ENCODE measurements at places on chromosomes 2 and 18.

DNA sequence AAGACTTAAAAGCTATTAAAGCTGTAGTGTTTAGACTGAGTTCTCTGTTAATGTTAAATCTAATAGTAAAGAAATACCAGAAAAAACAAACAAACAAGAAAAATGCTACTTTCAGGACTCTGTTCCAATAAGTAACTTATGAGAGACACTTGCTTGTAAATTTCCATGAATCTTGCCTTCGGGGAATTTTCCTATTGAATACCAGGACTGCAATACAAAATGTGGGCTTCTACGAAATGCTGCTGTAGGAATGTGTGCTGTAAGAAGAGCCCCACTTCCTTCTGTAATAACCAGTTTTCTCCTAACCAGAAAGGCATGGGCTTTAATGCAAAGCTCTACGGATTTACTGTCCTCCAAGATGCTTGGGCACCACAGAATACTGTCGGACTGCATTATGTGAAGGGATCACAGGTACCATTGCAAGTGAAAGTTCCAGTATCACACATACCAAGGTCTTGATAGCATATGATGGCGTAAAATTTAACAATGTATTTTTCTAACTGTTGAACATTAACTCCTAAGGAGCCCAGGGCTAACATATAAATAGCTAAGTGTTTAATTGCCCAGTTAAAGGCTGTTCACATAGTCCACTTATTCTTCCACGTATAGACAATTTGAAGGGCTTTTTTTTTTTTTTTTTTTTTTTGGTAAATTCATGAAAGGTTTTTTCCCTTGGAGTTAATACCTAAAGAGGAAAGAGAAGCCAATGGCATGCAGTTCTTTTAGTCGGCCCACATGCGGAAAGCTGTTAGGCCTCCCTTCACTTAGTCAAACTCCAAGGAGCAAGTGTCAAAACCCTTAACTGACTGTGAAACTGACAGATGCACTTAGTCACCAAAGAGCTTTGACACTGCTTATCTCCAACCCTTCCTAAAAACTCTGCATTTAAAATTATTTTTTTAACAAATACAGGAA, 564.0 kb upstream of the POU3F3 start:
- DNase-seq = no peak

DNA sequence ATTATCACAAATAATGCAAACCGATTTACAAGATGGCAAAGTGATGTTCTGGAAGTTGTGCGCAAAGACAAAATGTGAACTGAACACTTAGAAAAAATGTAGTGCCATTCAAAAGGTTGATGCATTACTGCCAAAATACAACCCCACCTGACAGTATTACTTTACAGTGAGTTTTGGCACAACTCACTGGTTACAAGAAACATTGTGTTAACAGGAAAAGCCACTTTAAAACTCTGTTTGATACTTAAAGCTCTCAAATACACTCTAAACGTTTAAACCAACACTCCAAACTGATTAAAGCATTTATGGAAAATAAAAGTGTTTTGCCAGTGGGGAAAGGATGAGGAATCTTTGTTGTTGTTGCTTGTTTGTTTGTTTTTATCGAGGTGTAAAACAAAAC, 173.4 kb upstream of the SATB2 start:
- no peak for DNase-seq

- no peak for DNase-seq
Measured at GRCh38 chr18:10133516-10133915, 219.7 kb downstream of the VAPA start.

GRCh38 chr2:40844353-40845277, 392.7 kb upstream of the SLC8A1 start:
- DNase-seq = no peak

DNA sequence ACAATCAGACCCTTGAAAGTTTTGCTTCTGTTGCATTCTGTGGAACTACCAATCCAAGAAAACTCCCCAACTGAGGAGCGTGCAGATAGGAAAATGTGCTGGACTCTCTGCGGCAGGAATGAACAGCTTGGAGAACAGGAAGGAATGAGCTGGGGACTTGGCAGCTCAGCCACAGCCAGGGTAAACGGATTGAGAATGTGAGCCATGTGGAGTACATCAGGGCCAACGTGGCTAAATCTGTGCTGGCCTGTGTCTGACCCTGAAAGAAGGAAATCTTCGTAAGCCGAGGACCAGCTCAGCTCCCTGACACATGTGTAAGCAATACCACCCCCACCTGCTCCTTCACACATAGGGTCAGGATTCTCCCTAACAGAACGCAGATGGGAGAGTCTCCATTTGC, 1023.7 kb downstream of the BCL11A start:
- DNase-seq = no peak

DNA sequence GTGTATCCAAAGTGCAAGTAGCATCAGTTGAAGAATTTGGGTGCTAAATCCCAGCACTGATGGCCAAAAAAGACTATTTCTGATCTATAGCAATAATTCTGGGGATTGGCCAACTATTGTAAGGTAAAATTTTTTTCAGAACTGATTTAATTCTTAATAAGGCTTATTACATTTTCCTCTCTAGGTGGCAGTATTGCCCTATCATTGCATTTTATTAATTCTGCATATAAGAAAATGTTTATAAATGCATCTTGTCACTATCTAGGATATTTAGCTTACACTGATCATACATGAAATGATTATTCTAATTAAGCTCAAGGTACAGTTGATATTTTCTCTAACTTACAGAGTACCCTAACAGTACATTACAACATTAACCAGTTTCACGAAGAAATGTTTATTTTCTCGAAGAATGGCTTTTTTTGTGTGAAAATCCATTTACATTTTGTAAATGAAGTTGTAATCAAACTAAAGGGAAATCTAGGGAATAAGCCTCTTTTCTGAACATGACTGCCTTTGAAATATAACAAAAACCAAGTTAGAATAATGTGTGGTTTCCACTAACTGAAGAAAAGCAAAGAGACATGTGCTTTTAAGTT, 11.0 kb downstream of the TTN start:
- no peak for DNase-seq

DNA sequence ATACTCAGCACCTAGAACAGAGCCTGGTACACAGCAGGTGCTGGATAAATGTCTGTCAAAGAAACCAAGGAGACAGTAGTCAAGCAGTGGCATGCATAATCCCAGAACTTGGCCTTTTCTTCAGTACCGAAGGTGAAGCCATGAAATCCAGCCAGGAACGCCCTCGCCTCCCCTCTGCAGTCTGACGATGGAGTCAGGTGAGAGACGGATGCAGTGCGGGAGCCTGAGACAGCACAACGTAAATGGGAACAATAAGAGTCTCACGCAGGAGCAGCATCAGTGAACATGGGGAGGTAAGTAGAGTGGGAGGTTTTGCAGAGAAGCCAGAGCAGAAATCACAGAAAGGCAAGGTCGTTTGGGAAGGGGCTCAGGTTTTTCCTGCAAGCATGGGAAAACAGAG, 389.3 kb upstream of the MYT1L start:
- DNase-seq = no peak

GRCh38 chr2:178306352-178307073, 112.2 kb downstream of the OSBPL6 start:
- DNase-seq = no peak

- DNase-seq = no peak
Measured at GRCh38 chr2:233012301-233012971, 620 bp downstream of the NGEF start.

- DNase-seq = no peak
Measured at GRCh38 chr18:68427951-68428401, 286.9 kb downstream of the TMX3 start.

DNA sequence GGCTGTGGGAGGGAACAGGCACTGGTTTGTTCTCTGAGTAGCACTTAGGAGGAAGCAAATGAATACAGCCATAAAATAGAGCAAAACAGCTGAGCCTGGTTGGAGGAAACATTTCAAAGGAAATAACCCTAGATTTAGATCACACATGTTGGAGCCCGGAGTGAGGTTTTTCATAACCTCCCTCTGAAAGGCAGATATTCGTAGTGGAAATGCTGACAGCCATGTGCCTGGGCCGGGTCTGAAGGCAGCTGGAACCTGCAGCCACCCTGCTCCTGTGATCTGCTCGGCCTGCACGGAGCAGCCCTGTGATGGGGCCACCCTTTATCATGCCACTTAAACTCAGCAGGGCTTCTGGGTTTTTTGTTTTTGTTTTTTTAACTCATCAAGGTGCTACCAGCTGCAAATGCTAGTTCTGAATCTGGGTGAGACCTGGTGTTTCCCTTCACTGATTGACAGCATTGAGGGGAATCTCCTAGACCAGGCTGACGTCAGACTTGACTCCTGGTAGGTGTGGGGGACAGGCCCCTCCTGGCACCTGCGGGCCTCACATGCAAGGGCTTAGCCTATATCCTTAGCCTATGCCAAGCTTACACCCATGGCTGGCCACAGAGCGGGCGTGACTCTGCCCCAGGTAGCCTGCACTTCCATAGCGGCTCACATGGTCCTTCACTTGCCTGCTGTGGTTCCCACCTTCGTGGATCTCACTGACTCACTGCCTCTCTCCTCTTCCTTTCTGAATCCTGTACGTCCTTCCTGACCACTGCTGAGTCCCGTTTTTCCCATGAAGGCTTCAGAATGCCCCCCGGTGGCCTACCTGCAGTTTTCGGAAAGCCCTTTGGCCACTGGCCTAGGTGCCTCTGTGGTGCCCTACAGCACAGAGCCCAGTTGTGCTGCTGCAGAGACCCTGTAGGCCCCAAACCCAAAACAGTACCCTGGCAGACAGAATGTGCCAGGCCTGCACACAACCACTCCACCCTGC, 217.3 kb downstream of the SEPTIN10 start:
- no peak for DNase-seq

- no peak for DNase-seq
Measured at GRCh38 chr2:210004881-210005280, 2.4 kb downstream of the RPE start.

- DNase-seq = no peak
Measured at GRCh38 chr2:62344472-62344871, 148.6 kb downstream of the B3GNT2 start.

GRCh38 chr2:68151037-68151436, 6.7 kb upstream of the PNO1 start:
- no peak for DNase-seq

DNA sequence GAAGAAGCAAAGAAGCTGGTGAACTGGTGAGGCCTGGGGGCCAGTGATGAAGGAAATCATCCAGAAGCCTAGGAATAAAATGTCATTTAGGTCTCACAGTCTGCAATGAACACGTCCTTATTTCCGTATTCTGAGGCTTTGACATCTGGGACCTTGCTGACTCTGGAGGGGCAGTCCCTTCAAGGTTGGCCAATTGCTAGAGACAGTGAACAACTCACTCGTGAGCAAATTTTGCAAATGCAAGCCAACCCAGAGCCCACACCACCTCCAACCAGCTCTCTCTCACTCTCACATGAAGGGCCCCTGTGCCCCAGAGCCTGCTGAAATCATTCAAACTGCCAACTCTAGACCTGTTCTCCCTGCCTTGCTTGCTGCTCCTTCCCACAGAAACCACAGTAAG, 279.1 kb upstream of the LYPD1 start:
- no peak for DNase-seq

DNA sequence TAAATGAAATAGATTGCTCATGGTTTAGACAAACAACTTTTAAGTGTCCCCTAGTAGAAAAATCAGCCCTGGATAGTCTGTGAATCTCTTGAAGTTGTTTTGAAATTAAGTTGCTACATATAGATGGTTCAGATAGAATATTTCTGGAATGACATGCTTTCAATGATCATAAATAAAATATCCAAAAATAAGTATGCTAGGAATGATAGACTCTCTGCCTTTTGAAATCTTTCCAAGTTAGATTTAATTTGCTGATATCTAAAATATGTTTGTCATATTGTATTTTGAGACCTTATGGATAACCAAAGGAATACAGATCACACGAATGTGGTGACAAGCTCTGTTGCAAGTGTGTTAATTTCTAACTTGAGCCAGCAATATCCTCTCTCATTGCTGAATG, 488.7 kb downstream of the THSD7B start:
- no peak for DNase-seq

All from stimulated activated CD4-positive, alpha-beta T cell treated with anti-CD3 and anti-CD28 coated beads, Interleukin-1b, Interleukin-23, amount 100 ng/mL, for 1 hour (primary cell).